ENCODE measurements at places on chromosomes 3 and 15.

- DNase-seq: no peak
Measured at GRCh38 chr3:24687671-24688070, 193.0 kb upstream of the THRB start.

- DNase-seq: no peak
Measured at GRCh38 chr3:69866988-69867720, 127.9 kb downstream of the MITF start.

DNA sequence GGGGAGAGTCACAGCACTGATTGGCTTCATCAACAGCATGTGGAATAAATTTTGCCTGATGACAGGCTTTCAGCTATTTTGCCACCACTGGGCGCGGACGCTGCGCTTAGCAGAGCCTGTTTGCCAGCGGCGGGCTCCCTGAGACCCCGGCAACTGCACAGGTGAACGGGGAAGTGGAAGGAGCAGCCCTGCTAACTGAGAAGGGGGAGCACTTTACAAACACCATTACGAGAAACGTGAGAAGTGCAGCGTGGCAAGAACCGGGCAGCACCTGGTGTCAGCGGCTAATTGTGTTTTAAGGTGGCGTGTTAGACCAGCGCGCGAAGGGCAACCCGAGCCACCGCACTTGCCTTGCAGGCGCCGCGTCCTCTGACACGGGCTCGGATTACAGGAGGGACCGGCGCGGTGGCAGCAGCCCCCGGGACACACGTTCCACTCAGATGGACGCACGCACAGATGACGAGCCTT is 307.8 kb upstream of the ARRDC4 start:
- no peak for DNase-seq

DNA sequence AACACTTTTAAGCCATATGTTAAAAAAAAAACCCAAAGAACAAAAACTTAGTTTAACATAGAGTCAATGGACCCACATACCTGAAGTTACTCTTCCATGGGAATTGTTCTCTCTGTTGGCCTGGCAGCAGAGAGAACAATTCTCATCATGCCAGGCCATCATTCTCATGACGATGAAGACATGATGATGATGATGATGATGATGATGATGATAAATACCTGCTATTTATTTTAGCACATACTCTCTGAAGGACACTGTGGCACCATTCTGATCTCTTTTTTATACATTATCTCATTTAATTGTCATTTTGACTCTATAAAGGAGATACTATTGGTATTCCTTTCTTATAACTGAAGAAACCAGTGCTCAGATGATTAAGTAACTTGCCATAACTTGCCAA is 366.9 kb downstream of the MFSD1 start:
- DNase-seq: no peak

DNA sequence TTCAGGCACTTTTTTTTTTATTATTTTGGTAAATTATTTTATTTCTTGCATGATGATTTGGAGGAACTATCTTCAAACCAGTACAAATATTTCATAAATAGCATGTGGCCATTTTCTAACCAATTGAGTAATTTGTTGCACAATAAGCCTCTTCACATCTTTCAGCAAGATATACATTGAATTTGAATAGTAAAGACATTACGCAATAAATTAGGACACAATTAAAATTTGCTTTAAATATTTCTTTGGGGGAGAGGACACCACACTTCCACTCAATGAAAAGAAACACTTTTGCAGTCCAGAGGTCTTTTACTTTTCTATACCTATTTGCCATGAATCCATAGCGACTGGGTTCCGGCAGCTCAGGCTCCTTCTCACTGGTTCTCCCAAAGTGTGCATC is 762.6 kb upstream of the GOLIM4 start:
- DNase-seq: no peak

GRCh38 chr3:151434151-151434890 is 26.5 kb downstream of the IGSF10 start:
- no peak for DNase-seq

DNA sequence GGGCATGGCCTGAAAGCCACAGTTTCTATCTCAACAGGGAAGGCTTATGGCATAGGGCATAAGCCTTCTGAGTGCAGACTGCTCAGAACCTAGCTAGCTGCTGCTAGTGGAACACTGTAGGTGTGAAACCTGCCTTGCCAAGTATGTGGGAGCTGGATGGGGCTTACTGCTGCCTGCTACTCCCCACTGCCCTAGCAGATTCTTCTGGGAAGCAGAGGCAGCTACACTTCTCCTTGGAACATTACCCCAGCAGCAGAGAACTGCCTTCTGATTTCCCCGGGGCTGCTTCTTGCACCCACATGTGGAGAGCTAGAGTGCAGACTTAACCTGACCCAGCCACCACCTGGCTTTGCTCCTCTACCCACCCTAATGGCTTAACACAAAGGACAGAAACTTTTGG is 215.7 kb downstream of the POLQ start:
- no peak for DNase-seq

- DNase-seq: no peak
Measured at GRCh38 chr15:50163719-50164410, 18.1 kb upstream of the SLC27A2 start.

- no peak for DNase-seq
Measured at GRCh38 chr3:45841420-45841756, 531 bp downstream of the LZTFL1 start.

DNA sequence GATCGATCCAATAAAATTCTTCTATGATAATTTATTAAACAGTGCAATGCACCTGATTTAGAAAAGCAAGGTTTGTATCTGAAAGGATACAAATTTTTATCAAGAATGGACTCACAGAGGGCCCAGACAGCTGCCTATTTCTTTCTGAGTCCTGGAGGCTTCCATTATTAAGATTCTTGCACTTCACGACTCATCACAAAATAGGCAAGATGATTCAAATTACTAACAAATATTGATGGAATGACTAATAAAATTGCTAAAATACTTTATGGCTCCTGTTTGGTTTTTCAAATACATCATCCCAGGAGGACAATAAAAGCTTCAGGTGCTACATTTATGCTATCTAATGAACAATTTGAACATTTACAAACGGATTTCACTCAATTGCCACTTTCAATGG is 483.0 kb upstream of the AGTR1 start:
- no peak for DNase-seq

DNA sequence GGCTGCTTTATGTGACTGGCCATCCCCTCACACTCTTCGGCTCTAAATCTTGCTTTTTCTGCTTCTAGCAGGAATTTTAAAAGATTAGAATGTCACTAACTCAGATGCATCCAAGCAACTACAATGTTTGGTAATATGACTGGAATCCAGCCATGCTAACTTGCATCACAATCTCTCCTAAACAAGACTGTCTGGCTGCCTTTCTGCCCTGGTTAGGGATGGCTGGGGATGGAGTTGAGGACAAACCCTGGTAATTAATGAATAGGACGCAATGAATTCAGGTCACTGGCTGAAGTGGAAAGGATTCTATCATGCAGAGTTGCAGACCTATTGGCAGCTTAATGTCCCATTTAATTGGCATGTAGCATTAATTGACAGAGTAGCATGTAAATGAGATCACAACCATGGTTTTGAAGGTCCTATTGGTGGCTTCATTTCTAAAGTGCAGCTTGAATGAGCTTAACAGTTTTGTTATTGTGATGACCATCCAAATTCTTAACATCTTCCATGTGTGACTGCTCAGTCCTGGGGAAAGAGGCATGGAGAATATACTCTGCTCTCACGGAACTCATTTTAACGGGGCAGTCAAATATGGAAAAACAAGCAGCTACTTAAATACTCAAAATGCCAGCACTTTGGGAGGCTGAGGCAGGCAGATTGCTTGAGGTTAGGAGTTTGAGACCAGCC is 21.7 kb downstream of the NMNAT3 start:
- DNase-seq: no peak

DNA sequence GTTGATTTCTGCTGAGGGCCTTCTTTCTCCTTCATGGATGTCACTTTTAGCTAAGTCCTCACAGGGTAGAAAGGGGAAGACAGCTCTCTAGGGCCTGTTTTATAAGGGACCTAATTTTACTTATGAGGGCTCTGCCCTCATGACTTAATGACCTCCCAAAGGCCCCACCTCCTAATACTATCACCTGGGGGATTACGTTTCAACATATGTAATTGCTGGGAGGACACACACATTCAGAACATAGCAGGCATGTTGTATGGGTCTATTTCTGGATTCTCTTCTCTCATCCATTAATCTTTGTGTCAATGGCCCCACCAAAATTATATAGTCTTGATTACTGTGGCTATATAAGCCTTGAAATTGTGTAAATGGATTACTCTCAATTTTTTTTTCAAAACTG is 255.0 kb downstream of the CLSTN2 start:
- no peak for DNase-seq

DNA sequence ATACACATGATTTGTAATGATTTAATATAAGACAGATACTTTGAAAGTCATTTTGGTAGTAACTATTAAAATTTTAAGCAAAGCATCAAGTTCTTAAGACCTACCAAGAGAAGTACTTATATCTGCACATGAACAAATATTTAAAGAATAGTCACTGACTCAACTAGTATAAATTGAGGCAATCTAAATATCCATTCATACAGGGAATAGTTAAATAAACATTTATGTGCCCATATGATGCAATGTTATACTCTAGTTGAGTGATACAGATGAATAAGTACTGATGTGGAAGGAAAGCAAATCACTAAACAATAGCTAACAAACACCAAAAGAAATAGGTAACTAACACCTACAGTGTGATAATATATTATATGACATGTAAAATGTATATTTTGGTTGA is 527.7 kb downstream of the EPHA3 start:
- no peak for DNase-seq

DNA sequence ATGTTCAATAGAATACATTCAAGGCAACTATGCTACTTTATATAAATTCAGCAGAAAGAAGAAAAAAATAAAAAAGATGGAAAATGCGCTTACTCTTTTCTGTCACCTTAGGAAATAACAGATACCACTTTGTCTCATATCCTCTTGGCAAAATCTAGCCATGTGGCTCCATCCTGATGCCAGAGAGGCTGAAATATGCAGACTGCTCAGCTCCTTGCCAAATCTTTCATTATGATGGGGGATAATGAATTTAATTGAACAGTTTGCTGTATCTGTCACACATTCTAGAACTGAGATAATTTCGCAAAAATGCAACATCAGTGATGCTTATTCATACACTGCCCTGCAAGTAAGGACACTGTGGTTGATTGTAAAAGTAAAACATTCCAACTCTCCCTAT is 1081.5 kb downstream of the PLOD2 start:
- DNase-seq: no peak

DNA sequence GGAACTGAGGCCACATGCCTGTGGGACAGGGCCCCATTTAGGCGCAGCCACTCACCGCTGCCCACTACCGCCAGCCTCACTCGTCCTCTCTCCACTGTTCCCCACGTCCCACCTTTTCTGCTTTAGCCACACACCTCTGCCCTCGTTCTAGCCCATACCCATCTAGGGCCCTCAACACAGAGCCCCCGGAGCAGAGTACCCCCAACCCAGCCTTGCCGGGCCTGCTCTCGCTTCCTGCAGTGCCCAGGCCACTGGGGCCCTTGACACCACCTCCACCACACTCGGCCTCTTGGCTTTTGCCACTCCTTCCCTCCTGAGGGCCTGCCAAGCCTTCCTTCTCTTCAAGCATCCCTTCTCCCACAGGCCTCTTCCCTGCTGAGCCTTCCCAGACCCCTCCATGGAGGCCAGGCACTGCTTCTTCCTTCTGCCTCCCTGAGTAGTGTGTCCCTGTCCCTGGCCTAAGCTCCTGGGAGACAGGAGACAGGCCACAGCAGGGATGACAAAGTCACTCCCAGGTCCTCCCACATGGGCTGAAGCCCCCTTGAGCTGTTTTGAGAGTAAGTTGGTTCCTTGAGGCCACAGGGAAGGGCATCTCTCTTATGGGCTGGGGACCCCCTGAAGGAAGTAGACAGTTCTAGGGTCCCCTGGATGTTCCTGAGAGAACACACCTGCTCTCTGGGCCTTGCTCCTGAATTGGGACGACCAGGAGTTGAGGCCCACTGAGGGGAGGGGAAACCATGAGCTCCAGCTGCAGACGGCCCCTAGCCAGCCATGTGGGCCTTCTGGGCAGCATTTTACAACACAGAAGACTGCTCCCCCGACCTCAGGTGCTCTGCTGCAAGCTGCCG is 4.4 kb downstream of the PRSS50 start:
- DNase-seq: no peak
